ENCODE measurements at places on chromosomes 3 and 15.

DNA sequence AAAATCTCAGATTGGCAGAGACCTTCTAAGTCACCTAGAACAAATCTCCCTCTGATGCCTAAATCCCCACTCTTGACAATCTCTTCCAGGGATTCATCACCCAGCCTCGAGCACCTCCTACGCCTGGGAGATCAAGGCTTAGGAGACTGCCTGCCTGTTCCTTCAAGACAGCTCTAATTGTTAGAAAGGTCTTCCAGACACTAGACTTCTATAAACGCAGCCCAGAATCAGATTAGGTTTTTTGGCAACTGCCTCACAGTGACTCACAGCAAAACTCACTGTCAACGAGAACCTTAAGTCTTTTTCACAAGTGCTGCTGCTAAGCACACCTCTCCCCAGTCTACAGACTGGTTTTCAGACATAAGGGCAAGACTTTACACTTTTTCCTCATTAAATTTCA, 23.1 kb downstream of the SRGAP3 start:
- DNase-seq, result no peak

DNA sequence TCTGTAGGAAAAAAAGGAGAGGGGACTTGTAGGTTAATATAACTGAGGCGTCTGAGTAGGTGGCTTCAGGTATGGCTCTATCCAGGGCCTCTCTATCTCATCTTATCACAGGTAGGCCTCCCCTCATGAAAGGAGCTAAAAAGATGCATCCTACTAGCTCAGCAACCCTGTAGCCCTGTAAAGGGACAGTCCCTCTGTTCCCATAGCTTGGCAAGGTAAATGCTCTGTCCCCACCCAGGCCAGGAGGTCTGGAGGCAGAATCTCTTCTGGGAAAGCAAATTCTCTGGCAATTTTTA, 135.2 kb downstream of the CHSY1 start:
- no peak for DNase-seq

DNA sequence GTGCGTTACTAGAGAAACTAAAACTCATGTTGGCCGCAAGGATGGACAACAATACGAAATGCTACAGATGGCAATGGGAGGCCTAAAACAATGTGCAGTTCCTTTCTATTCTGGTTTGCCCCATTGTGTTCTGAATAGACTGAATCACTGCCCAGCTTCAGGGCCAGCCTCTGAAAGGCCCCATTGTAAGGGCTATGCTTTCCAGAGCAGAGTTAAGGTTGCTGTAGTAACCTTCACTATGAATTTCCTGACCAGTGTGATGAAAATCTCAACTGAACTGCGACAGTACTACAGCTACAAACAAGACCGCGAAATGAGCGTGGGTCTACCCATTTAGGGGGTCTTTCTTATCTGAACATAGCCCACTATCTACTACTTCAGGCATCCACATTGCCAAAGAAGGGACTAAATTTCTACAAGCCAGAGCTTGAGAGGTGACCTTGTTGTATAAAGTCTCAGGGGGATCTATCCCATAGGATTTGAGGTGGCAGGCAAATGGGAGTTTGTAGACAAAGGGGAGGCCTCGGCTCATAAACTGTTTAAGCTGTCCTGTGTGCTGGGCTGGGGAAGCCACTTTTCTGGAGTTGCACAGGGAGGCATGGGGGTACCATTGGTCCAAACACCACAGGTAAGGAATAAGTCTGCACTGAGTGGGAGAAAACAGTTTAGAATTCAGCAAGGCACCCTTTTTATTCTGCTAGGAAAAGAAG, 80.1 kb downstream of the MYO1E start:
- no peak for DNase-seq

DNA sequence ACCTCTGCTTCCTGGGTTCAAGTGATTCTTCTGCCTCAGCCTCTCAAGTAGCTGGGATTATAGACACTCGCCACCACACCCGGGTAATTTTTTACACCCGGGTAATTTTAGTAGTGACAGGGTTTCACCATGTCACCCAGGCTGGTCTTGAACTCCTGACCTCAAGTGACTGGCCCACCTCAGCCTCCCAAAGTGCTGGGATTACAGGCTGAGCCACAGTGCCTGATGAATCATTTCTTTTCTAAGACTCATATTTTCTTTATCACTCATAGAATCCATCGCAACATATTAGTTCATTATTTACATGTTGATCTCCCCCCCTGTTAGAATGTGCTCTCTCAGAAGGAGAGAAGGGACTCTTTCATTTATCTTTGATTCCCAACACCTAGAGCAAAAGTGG, 109.5 kb upstream of the PTPRG start:
- DNase-seq, result no peak

DNA sequence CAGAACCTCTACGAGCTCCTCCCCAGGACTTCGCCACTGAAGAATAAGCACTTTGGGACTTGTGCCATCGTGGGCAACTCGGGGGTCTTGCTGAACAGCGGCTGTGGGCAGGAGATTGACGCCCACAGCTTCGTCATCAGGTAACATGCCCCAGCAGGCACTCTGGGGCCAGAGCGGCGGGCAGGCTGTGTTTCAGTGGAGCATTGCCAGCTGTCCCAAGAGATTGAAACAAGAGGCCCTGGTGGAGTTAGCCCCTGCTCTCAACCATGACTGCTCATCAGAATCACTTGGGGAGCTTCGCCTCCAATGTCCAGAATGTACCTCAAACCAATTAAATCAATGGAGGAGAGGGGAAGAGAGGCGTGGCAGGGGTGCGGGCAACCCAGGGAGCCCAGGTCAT, 44.8 kb downstream of the ST8SIA2 start:
- no peak for DNase-seq

DNA sequence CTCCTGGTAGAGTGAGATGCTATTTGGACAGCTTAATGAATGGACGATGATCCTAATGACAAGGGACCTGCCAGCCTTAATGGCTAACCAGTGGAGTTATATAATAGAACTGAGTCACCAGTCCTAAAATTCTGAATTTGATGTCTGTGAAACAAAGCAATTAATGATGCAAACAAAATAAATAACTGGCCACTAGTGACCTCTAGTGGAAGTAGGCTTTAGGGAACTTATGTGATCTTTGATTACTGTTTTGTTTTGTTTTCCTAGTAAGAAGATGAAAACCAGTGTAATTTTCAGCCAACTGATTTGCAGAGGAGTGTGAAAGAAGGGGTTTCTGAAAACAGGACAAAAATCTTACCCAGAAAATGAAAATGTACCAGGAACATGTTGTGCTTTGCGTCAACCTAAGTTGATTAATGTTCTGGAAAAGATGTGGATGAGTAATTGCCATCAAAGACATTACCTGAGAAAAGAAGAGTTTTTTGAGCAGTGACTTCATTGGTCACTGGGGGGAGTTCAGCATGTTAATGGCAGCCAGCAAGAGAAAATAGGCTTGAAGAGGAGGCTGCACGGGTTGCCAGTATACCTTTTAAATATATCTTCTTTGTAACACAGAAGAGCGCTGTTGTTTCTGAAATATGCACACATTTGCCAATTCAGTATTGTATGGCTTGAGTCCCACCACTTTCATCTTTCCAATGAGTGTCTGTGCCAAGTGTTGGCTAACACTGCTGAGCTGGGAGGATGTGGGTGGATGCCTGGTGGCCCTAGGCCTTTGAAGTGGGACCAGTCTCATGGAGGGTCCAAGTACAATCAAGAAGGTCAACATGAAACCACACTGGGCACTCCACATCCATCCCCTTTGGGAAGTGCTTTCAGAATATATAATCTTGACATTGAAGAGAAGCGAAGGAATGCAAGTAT, 9.3 kb downstream of the VEPH1 start:
- DNase-seq, result peak; percentile 18
